A549 treated with RU486 at 1 μM for 4 hours (cell line): ENCODE measurements at places on chromosomes 3 and 15. TPM values are rescaled to one million over a fixed set of nuclear protein-coding genes. Genes with fewer than 3 reads are reported as not detected.

Gene PCYT1A
- total RNA-seq, result 29.9 to 39.8 TPM (median 31.8 TPM) in 5 replicates

Gene STRC
- total RNA-seq, result 0.07 to 0.08 TPM in 2 of 5 replicates, not detected in the others

Gene MYLK
- 12.0 to 19.4 TPM (median 15.0 TPM) in 5 replicates for total RNA-seq

Gene ATP10A
- 6.0 to 8.2 TPM (median 6.9 TPM) in 5 replicates for total RNA-seq

Gene CELF6
- total RNA-seq, result 0.08 to 0.15 TPM (median 0.11 TPM) in 5 replicates

Gene DPPA4
- not detected in 5 replicates for total RNA-seq

Gene GABRR3
- total RNA-seq, result not detected in 5 replicates

Gene LAMB2
- 64.3 to 97.2 TPM (median 88.8 TPM) in 5 replicates for total RNA-seq

Gene GCNT3
- 150 to 195 TPM (median 158 TPM) in 5 replicates for total RNA-seq

Gene GOLGA8G
- not detected in 5 replicates for total RNA-seq

Gene RBPMS2
- total RNA-seq, result 6.4 to 9.5 TPM (median 7.7 TPM) in 5 replicates

Gene NANOGP8
- total RNA-seq, result not detected in 5 replicates

Gene SPPL2A
- 56.1 to 106 TPM (median 101 TPM) in 5 replicates for total RNA-seq

Gene RTP4
- total RNA-seq, result not detected in 5 replicates

Gene PLA2G4D
- not detected in 5 replicates for total RNA-seq

Gene ACSBG1
- total RNA-seq, result 0.12 to 0.39 TPM (median 0.15 TPM) in 4 of 5 replicates, not detected in the other

Gene GHSR
- total RNA-seq, result not detected in 5 replicates

Gene RTP1
- total RNA-seq, result not detected in 5 replicates

Gene ITIH3
- total RNA-seq, result 0.12 TPM in 1 of 5 replicates, not detected in the others

Gene TLR9
- 0.06 TPM in 1 of 5 replicates, not detected in the others for total RNA-seq
